Stimulated activated CD8-positive, alpha-beta memory T cell treated with anti-CD3 and anti-CD28 coated beads, Interleukin-4, amount 100 ng/mL, for 1 hour (primary cell): ENCODE measurements at places on chromosomes 11 and 22.

DNA sequence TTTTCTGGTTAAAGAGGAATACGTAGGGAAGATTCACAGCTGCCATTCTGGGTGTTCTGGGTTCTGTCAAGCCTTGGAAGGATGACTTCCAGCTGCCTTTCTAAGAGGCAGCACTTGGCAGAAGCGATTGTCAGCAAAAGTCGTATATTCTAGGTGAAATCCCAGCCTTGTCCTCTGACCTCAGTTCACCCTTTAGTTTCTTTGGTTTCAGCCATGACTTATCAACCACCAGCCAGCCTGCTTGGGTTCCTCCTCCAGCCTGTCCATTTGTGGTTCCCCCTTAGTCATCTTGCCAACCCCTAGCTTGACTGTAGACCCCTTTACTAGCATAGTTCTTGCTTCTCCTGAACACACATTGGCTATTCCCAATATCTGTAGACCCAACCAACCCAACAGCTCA lies 102.3 kb upstream of the CD44 start:
- no peak for DNase-seq

DNA sequence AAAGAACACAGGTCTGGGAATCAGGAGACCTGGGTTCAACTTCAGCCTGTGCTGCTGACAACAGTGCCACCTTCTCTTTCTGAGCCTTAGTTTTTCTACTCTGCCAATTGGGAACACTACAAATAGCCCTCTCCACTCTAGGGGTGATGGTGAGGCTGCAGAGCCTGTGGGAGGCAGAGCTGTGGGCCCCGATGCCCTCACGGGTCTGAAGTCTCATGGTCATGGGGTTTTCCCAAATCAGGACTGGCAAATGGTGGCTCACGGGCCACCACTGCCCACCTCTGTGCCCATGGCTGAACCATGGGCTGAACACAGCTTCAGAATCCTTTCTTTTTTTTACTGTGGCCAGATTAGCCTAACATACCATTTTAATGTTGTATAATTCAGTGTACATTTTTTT lies 19.8 kb downstream of the SYNGR1 start:
- no peak for DNase-seq

DNA sequence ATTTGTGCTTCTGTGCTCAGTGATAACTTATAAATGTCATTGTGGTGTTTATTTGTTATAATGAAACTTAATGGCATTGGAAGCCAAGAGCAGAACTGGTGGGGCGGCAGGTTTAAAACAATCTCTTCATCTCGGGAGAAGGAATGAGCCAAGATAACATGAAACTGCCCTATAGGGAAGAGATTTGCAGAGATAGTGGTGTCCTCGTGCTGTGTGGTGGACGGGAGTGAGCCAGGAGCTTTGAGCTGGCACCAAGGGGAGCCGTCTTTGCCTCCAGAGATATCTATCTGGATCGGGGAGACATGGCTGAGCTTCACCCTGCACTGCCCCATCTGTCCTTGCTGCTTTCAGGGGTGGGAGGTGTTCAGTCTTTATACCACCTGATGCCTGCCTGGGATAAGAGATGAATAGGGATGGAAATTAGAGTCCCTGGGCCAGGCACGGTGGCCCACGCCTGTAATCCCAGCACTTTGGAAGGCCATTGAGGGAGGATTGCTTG lies 189.6 kb downstream of the ST3GAL4 start:
- no peak for DNase-seq

- no peak for DNase-seq
Observed at GRCh38 chr11:119078675-119079420, 5.8 kb upstream of the HMBS start.

- DNase-seq: no peak
Observed at GRCh38 chr22:35648066-35649025, at the start of gene APOL6. APOL6 (plus strand) TSS chr22:35648446; CDS start chr22:35656426, 7,980 bp downstream.

GRCh38 chr11:115300660-115301428 lies 203.4 kb downstream of the CADM1 start:
- no peak for DNase-seq

GRCh38 chr22:46574993-46575910 lies 37.8 kb upstream of the CELSR1 start:
- DNase-seq: no peak

DNA sequence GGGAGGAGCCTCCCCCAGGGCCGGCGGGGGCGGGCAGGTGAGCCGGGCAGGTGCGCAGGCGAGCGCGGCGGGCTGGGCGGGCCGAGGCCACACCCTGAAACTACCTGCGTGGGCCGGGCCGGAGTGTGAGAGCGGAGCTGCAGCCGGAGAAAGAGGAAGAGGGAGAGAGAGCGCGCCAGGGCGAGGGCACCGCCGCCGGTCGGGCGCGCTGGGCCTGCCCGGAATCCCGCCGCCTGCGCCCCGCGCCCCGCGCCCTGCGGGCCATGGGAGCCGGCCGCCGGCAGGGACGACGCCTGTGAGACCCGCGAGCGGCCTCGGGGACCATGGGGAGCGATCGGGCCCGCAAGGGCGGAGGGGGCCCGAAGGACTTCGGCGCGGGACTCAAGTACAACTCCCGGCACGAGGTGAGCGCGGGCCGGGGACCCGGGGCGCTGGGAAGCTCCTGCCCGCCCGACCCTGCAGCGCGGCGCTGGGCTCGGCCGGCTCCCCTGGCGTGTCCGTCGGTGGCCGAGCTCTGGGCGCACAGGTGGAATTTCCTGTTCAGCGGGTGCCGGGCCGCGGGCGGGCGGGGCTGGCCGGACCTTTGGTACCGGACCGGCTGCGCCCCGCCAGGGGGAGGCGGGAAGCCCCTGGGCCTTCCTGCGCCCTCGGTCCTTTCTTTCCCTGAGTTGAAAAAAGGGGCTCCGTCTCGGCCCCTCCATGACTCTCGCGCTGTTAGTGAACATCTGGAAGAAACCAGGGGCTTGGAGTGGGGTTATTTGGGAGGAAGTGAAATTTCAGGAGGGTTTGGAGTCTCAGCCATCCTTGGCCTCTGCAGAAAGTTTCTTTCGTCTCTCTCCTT lies at the start of gene ST14:
Gene ST14, plus strand, starts transcription at position 126 of the 841 bp plus-strand sequence. Its CDS starts 198 bp downstream, at position 324.
- DNase-seq: no peak

GRCh38 chr11:69657911-69658625 lies 17.1 kb downstream of the LTO1 start:
- no peak for DNase-seq

DNA sequence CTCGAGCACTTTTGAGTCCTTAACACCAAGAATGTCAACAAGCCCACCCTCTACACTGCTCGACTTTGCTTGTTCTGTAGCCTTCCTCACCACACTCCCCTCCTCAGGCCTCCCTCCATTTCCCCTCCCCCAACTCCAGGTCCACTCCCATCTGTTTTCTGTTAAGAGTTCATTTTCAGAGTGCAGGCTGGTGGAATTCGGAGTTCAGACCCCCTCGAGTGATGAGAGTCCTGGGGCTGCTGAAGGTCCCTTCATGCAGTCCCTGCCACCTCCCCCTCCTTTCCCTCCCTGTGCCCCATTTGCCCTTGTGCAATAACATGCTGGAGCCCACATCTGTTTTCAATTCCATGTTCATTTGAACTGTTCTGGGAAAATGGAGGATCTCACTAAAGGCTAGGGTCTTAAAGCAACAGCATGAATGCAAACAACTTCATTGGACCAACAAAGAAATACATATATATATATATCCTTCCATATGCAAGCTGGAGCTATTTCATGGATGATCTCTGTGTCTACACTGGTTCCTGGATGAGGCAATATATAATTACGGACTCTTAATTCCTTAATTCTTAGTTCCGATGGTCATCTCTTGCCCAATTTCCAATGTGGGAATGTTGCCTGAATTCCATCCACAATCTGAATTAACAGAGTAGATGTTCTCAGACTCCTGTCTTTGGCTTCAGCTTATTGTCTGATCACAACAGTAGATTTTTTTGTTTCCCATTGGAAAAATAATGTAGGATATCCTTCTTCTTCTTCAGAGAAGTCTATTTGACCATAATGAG lies 340.4 kb downstream of the ETS1 start:
- DNase-seq: no peak

- no peak for DNase-seq
Observed at GRCh38 chr22:36243986-36244385, 4.7 kb upstream of the APOL2 start.

DNA sequence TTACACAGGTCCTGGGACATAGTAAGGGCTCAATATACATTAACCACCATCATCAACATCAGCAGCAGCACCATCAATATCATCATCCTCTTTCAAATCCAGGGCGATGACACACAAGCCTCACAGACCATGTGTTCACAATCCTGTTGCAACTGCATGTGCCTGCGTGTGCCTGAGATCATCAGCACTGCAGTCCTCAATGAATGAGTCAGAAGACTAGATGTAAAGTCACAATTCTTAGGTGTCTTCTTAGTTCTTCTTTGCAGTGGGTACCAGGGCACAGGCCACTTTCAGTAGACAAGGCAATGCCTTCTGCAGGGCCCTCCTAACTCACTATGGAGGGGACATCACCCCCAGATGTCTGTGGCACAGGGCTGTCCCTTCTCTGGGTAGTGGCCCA lies 111.1 kb downstream of the MYO18B start:
- DNase-seq: no peak

DNA sequence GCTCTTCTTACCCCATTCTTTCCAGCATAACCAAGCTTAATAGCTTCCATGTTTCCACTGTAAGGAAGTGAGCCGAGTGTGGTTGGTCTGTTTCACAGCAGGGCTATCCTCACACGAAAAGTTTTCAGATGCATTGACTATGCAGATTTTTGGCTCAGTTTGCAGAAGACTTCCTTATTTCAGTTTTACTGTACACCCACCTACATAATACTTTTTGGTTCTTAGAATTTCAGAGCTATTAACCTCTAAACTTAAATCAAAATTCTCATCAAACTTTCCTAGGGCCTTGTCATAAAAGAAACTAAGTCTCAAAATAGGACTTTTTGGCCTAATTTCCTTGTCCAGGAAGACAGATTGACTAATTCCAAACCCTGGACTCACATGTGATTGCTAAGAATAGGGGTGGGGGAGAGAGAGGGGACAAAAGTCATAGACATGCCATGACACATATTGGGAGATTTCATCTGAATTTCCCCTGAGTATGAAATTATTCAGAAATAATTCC lies 7.3 kb upstream of the EHF start:
- DNase-seq: no peak

GRCh38 chr22:43211941-43212433 lies 25.1 kb upstream of the TTLL12 start:
- no peak for DNase-seq

GRCh38 chr11:46450846-46451477 lies 59.4 kb upstream of the CHRM4 start:
- DNase-seq: no peak

DNA sequence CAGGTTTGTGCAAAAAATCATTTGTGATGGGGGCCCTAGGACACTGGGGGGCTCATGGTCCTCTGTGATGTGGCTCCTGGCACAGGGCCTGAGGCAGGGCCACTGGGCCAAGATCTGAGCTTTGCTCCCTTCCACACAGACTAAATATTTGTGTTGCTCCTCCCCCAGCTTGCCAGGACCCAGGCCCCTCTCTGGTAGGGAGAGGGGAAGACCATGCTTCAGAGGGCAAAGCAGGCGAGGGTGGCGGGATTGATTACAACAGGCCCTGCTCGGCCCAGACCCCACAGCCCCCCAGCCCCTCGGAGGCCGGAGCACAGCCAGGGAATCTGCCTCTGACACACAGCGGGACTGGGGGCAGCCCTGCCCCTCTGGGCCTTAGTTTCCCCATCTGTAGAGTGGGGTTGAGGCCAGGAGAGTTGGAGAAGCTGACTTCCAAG lies 29.0 kb downstream of the WNT11 start:
- DNase-seq: no peak

- no peak for DNase-seq
Observed at GRCh38 chr22:34599567-34599966, 466.4 kb upstream of the ISX start.

GRCh38 chr22:47811971-47812370 lies 1049.5 kb downstream of the TBC1D22A start:
- no peak for DNase-seq
